Pons (tissue), 1 donor: ENCODE measurements at places on chromosomes 3 and 15.

DNA sequence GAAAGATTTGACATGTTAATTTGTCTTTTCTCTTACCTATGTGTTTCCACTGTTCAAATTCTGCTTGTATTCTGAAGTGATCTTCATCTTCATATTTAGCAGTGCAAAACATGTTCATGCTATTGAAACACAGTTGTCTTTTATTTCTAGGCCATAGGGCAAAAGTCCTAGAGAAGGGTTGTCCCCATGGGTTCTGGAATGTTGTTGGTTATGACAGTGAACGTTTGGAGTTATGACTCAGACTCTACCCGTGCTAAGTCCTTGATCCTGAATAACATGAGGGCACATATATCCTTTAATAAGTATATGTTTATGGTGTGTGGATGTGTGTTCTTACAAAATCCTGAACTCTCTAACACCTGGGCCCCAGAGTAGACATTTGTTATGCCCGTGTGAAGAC, 23.0 kb upstream of the ARPP21 start:
- no peak for DNase-seq

DNA sequence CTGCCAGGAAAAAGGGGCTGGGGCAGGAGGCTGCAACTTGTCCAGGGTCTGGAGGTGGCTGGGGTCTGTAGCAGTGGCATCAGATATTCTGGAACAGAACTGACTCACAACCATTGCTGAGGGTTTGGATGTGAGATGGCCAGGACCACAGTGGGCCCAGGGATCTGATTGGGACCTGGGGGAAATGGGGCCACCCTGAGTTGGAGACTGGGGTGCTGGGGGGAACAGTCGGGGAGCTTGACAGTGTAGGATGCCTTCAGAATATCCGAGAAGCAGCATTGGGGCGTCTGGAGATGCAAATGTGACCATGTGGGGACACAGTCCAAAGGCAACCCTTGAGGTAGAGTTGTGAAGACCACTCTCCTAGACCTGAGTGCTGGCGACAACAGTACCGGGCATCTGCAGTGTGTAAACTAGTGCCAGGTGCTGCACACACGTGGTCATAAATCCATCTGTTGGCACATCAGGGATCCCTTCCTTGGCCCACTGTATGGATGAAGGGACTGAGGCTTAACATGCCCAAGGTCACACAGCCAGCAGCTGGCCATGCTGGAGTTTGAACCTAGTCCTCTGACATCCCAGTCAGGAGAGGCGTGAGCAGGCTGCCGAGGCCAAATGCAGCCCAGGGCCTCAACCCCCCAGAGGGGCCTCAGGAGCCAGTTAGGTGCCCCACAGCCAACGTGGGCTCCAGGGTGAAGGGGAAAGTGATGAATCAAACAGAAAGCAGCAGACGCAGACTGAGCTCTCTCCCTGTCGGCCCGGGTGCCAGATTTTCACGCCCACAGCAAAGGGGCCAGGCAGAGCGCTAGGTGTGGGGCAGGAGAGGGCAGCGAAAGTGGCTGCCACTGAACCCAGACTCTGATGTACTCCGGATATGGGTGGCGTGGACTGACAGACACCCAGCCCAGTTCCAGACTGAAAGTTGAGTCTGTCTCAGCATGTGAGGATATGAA, 18.8 kb downstream of the HEMK1 start:
- no peak for DNase-seq

- DNase-seq = no peak
Measured at GRCh38 chr15:74384566-74384880, 17.1 kb upstream of the CYP11A1 start.

- DNase-seq = no peak
Measured at GRCh38 chr3:178529606-178530225, 6.5 kb upstream of the KCNMB2 start.

DNA sequence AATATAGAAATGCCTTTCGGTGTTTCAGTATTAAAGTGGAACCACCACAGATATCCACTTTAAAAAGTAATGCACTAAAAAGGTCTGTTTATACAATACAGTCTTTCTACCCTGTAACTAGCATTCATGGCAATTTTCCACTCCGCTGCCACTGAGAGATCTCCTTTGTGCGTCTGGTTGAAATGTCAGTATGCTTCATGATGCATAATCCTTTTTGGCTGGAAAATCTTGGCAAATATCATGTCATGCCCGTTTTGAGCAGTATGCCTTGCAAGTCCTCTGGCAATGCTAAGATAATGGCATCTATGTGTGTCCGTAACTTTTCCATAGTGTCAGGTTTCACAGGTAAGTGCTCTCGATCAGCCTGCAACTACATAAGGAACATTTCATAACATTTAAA, 30.8 kb upstream of the ARF4 start:
- peak; percentile 87 for DNase-seq

DNA sequence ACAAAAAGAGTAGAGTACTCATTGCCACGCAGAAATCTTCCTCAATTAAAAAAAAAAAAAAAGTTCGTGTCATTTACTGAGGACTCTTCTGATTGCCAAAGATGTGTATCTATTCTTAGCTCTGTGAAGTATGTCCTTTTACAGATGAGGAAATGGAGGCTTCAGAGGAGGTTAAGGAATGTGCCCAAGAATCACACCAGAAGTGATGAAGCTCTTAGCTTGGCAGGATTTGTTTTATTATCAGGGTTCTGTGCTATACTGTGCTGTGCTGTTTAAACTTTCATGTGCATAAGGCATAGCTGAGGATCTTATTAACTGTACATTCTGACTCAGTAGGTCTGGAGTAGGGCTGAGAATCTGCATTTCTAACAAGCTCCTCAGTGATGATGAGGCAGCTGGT, 665.2 kb upstream of the ADAMTS9 start:
- DNase-seq = no peak

GRCh38 chr3:2558796-2559195, 460.1 kb downstream of the CNTN4 start:
- no peak for DNase-seq

DNA sequence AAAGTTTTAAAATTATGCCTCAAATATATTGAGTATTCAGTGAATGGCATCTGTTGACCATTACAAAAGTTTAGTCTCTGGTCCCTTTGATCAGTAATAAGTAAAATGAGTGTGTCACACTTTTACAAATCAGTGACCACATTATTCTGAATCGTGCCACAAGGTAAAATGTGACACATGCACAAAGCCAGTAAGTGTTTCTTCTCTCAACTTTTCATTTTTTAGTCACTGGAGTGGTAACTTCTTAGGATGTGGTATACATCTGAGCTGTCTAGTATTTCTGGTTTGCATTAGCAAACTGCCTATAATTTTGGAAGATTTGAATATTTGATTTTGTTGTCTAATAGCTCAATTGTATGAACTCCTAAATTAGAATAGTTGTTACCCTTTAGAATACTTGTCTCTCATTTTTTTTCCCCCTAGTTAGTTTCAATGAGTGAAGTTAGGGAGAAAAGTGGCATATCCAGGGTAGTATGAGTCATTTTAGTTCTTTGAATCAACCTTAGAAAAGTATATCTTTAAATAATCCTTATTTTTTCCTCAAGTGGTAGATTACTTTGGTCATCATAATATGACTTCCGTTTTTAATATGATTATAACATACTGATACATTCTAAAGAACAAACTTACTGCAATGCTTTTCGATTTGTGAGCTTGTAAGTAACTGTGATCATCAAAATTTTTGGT, 18.1 kb downstream of the DNAJC13 start:
- no peak for DNase-seq

DNA sequence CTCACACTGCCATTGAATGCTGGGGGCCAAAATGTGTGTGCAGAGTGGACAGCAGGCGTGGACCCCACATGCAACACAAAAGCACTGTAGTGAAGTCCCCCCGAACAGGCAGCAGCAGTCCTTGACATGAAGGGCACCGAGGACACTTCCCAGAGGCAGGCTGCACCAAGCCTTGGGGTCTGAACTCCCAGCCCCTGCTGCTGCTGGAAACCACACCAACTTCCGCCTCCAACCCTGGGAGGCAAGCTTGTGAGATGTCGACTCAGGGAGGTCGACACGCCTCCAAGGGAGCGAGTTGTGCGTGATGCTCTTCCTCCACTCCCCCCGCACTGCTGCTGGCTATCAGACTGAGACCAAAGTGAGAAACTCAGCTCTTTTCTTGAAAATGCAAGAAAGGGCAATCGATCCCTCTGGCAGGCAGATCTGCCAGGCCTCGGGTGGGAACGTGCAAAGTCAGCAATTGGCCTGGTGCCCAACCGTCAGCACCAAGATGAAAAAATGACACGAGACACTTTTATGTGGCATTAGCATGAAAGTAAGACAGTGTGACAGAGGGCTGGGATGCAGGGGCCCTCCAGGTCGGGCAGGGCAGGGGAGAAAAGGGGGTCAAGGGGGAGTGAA, 43.6 kb downstream of the WHAMM start:
- DNase-seq = no peak
